Pulmonary artery endothelial cell (primary cell): ENCODE measurements at places on chromosomes 13 and 19. TPM values are rescaled to one million over a fixed set of nuclear protein-coding genes. Genes with fewer than 3 reads are reported as not detected.

The LGALS4 gene
- total RNA-seq: not detected in 2 replicates

The ETFB gene
- 65.6 and 66.1 TPM in 2 replicates for total RNA-seq

The KLK4 gene
- total RNA-seq: not detected in 2 replicates

DNA sequence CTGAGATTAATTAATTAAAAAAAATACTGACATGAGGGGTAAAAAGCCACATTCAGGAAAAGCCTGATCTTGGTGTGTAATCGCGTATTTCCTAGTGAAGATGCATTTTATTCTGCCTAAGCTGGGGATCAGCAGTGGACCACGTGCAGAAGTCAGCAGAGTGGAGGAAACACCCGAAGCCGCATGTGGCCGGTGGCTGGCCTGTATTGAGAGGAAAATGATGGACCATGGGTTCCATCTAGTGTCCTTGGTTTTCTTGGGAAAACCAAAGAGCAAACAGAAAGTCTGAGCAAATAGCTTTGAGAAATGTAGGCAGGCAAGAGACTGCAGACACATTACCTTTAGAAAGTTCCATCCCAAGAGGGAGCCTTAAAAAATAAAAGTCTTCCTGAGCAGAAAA lies 23.7 kb upstream of the SHISA2 start:
- DNase-seq: no peak

- DNase-seq: no peak
Observed at GRCh38 chr19:1684573-1684912, 32.1 kb upstream of the TCF3 start.

DNA sequence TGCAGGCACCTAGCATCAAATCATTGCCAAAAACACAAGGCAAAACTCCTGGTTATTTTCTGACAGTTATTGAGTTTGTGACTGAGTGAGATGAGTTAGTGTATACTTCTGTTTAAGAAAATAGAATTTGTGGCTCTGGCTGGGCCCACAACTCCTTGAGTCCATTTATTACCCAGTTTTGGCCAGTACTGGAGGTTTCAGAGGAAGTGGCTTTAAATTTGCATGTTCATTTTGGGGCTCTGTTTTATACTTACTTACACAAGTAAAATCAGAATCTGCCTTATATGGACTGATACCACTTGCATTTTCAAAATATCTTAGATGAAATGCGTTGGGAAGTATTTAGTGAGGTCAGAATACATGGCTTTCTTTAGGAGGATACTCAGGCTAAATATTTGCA lies 29.0 kb downstream of the TNFSF11 start:
- no peak for DNase-seq

DNA sequence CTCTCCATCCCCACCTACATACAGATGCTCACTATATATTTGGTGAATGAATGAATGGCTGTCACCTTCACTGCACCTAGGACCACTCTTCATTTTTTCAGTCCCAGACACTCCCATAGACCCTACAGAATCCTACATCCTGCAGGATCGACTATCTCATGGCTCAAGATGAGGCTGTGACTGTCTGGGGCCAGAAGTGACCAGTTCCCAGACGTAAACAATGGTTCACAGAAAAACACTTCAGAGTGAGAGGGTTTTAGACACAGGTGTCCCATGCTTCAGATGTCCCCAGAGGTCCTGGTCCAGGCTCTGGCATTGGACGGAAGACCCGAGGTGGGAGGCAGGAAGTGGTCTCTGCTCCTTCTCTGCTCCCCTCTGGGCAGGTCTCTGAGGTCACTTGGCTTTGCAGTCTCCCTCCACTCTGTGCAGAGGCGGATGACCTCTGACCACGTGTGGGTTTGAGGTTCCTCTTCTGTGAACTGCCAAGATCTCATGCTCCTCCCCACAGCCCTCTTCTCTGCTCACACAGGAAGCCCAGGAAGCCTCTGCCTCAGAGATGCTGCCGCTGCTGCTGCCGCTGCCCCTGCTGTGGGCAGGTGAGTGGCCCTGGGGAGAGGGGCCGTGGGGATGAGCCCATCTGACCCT lies 24.9 kb downstream of the SIGLEC7 start:
- DNase-seq: no peak
